ENCODE measurements at places on chromosomes 2 and 18. TPM values are rescaled to one million over a fixed set of nuclear protein-coding genes. Genes with fewer than 3 reads are reported as not detected.

Gene SKA1
- 38.1 TPM for total RNA-seq

Gene WDR33
- 57.4 TPM for total RNA-seq

DNA sequence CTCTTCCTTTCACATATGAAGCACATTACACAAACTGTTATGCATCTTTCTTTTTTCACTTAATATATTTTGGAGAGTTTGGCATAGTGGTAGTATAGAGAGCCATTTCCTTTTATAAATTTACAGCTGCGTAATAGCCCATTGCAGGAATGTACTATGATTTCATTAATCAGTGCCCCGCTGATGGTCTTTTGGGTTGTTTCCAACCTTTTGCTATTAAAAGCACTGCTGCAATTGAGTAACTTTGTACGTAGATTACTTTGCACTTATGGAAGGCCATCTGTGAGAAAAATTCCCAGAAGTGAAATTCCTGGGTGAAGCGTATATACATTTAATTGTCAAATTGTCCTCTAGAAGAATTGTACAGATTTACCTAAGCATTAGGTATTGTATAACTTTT lies 565.3 kb upstream of the ZNF804A start:
- no peaks in the 10 kb centered on the region for H3K27me3 ChIP-seq
- no peak overlapping the region for H3K27ac ChIP-seq
- H3K4me3 ChIP-seq = no peak overlapping the region
- DNase-seq = no peak
- H3K4me1 ChIP-seq = no peaks in the 10 kb centered on the region
- H3K36me3 ChIP-seq = no peaks in the 10 kb centered on the region

DNA sequence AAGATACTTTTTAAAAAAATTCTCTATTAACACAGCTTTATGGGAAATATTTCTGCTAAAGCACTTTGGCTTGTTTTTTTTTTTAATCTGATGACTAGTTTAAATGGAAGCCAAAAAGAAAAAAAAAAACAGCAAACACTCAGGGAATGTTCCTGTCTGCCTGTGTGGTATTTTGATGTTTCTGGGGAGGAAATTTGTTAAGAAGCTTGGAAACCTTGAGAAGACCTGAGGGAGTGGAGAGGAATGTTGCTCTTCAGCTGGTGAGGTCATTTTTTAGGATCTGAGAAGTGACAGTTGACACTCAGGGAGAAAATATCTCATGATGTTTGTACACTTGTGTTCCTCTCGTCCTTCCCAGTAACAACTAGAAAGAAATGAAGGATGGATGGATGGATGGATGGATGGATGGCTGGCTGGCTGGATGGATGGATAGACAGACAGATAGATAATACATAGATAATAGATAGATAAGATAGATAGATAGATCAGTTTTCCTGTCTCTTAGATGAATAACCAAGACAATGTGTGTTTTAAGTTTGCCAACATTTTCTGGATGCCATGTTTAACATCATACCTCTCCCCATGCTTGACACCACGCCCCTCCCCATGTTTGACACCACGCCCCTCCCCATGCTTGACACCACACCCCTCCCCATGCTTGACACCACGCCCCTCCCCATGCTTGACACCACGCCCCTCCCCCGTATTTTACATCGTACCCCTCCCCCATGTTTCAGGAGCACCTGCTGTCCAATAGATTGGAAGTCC lies 84.8 kb downstream of the CTIF start:
- no peak overlapping the region for H3K27ac ChIP-seq
- H3K4me1 ChIP-seq = no peaks in the 10 kb centered on the region
- no peaks in the 10 kb centered on the region for H3K36me3 ChIP-seq
- no peak for DNase-seq

GRCh38 chr2:119255760-119256581 lies 32.3 kb downstream of the STEAP3 start:
- peaks cover 66% of the 10 kb centered on the region for H3K36me3 ChIP-seq
- no peak overlapping the region for H3K4me3 ChIP-seq
- H3K27me3 ChIP-seq = no peaks in the 10 kb centered on the region
- DNase-seq = no peak
- H3K27ac ChIP-seq = no peak overlapping the region

DNA sequence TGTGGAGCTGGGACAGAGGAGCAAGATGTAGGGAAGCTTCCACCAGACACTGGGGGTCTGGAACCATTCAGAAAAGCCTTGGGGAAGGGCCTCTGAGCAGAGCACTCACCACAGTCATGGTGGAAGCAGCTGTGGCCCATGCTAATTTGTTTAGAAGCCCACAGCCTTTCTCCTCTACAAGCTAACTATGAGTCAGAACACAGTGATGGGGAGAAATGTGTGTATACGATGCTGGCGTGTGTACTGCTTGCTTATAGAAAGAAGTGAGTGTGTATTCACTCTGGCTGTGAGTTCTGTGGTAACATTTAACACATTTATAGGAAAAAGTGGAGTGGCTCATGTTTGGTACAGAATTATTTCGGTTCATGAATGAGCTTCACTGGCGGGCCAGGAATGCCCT lies 157.0 kb upstream of the ACAA2 start:
- no peak overlapping the region for H3K4me3 ChIP-seq
- no peaks in the 10 kb centered on the region for H3K36me3 ChIP-seq
- H3K4me1 ChIP-seq = no peaks in the 10 kb centered on the region

GRCh38 chr18:59927246-59927825 lies 27.5 kb downstream of the PMAIP1 start:
- DNase-seq = no peak
- no peaks in the 10 kb centered on the region for H3K27me3 ChIP-seq
- H3K4me3 ChIP-seq = no peak overlapping the region
- H3K27ac ChIP-seq = no peak overlapping the region

DNA sequence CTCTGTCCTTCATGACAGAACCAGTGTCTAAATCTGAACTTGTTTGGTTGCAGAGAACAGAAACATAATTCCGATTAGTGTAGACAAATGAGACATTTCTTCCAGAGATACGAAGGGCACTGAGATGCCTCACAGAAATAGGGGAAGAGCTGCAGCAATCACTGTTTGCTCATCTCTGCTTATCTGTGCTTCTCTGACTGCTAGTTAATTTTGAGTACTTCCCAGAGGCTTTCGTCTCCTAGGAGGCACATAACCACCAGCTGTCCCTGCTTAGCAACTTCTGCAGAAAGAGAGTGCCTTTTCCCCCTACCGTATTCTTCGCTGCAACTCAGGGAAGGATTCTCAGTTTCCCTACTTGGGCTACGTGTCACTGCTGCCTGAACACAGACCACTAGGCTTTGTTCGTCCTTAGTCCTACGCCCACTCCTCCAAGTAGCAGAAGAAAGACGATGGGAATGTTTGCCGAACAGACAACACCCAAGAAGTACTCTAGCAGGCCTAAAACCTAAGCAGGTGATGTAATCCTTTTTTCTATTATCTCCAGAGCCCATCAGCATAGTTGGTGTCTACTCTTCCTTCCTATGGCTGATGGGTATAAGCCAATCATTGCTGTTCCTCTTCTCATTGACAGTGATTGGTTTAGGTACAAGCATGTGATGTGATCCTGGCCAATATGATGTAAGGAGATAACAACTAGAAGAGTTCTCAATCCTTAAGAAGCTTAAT lies 63.6 kb downstream of the TNP1 start:
- no peak for DNase-seq
- H3K36me3 ChIP-seq = no peaks in the 10 kb centered on the region
- peaks cover 31% of the 10 kb centered on the region for H3K4me1 ChIP-seq
- no peak overlapping the region for H3K27ac ChIP-seq
- no peak overlapping the region for H3K4me3 ChIP-seq
